ENCODE measurements at places on chromosomes 11 and 22. TPM values are rescaled to one million over a fixed set of nuclear protein-coding genes. Genes with fewer than 3 reads are reported as not detected.

MFRP gene
- total RNA-seq = not detected

MAP6 gene
- total RNA-seq = 5.6 TPM

RIMBP3B gene
- total RNA-seq = 0.11 TPM

SMIM38 gene
- 0.90 TPM for total RNA-seq

TREH gene
- not detected for total RNA-seq

TMA7B gene
- total RNA-seq = 0.26 TPM

C11orf21 gene
- 0.42 TPM for total RNA-seq

- no peak for DNase-seq
These were observed 126.2 kb downstream of the ATG16L2 start for GRCh38 chr11:72940417-72940816.

GRCh38 chr11:12832480-12833224 lies 158.4 kb downstream of the TEAD1 start:
- DNase-seq = no peak

- DNase-seq = no peak
These were observed 22.5 kb upstream of the SMIM35 start for GRCh38 chr11:118109231-118109630.

DNA sequence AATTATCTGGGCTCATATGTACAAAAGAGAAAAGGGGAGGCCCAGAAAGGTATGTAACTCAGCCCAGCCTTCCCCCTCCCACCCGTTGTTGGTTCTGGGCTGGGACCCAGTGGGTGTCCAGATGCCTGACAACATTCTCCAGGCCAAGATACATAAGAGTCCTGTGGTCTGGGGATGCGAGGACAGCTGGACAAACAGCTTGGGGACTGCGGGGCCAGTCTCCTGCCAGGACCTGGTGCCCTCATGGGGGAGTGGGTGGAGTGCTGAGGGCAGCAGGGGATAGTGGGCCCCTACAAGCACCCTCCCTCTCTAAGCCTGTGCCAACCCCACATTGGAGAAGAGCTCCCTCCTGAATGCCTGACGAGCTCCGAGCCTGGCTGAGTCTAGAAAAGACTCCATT lies 3.5 kb upstream of the SLC22A6 start:
- DNase-seq = no peak

- DNase-seq = no peak
These were observed 35.5 kb downstream of the PIWIL4 start for GRCh38 chr11:94602430-94603372.

- no peak for DNase-seq
These were observed 61.4 kb upstream of the PTPRJ start for GRCh38 chr11:47918882-47919495.

DNA sequence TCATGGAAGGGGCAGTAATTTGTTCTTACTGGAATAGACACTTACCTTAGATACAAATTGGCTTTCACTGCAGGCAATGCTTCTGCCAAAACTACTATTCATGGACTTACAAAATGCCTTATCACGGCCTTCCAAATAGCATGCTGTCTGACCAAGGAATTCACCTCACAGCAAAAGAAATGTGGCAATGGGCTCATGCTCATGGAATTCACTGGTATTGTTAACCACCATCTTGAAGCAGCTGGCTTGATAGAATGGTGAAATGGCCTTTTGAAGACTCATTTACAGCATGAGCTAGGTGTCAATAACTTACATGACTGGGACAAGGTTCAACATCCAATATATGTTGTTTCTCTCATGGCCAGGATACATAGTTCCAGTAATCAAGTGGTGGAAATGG lies 21.9 kb downstream of the OR5B21 start:
- DNase-seq = no peak

- no peak for DNase-seq
These were observed 1406.1 kb upstream of the TENM4 start for GRCh38 chr11:80846979-80847378.

DNA sequence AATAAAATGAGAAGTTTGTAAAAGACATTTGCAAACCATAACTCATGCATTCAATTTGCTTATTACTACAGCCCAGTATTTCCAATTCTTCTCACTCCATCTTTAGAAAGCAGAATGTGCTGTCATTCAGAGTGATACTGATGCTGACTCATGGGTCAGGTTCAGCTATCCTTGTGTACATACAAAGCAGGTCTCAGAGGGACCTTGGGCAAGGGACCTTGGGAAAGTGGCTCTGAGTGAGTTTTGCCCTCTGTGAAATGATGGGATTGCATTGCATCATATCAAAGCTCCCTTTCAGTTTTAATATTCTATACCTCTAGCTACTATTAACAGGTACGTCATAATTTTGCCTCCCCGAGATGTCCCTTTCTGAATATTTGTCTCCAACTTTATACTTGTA lies 848.7 kb downstream of the OPCML start:
- DNase-seq = no peak

DNA sequence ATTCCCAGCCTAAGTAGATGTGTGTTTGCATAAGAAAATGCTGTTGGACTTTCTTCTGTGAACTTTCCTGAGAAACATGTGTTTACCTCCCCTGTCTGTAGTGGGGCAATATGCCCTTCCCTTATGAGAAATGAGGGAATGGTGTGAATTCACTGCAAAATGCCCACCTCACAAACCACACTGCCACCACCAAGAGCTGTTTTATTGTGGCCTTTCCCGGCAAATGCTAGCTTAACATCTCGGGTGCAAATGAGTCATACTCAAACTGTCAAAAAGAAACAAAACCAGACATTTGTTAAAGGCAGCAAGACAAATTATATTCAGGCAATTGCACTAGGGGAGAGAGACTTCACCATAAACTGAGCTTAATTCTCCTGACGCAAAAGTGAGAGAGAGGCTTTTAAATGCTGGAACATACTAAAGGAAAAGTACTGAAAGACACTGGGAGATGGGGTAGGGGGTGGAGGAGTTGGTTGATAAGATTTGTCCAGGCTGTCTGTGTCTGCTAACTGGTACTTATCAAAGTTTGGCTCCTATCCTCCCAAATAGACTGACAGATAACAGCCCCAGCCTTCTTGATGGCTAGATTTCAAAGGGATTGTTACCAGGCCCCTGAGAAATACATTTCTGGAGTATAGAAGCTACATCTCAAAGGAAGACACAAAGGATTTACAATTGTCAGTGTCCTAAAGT lies 70.9 kb upstream of the OR5AK2 start:
- no peak for DNase-seq

- DNase-seq = no peak
These were observed 306.2 kb downstream of the MN1 start for GRCh38 chr22:27495325-27495724.

Data from urinary bladder (tissue), 4 donors.